ENCODE measurements at places on chromosomes 11 and 22.

DNA sequence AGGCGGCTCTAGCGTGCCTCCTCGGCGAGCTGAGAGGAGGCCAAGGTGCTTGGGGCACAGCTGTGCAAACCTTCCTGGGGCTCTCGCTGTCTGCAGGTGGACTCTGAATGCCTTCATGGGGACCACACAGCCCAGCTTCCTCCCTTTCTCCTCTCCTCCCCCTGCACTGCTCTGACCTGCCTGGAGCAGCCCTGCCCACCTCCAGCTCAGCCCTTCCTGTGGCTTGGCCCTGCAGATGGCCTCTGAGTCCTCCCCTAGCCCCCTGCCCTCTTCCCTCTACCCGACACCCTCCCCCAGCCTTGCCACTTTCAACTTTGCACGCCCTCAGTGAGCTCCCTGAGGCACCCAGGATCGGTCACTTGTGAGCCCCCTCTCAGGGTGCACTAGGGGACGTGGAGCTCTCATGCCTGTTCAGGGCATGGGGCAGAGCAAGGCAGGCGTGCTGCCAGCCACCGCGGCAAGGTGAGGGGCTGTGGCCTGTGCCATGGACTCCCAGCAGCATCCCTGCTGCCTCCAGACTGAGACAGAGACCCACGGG, 31.4 kb downstream of the PPM1F start:
- DNase-seq: no peak

DNA sequence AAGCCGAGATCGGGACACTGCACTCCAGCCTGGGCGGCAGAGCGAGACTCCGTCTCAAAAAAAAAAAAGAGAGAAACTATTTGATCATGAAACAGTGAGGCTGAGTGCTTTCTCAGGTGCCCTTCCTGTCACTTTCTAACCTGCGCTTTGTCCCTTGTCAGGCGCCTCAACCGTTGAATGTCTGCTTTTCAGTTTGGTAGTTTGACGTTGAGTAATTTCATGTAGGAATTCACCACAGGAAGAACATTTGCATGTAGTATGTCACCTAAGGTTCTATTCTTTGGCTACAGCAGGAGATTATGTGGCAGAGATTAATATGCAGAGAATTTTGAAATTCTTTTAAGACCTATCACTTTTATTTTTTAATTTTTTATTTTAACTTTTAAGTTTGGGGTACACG, 57.2 kb downstream of the PPFIA1 start:
- no peak for DNase-seq

GRCh38 chr11:119447664-119448242, 24.8 kb upstream of the THY1 start:
- DNase-seq: no peak

GRCh38 chr11:126039485-126040271, 23.0 kb downstream of the CDON start:
- no peak for DNase-seq

DNA sequence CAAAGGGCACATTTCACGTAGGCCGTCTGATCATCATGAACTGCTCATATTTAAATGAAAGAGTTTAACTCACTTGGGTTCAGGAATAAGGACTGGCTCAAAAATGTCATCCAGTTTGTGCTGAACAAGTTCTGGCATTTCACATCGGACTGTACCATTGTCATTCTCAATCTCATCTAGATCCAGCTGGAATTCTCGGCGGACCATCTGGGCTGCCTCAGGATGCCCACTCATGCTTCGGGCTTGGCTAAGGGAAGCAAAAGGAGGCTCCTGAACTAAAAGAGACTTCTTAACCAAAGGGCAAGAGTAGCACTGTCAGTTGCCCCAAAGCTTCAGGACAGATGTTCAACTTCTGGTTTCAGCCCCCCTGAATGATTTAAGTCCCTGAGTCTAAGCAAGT, 40.2 kb downstream of the F2 start:
- no peak for DNase-seq

DNA sequence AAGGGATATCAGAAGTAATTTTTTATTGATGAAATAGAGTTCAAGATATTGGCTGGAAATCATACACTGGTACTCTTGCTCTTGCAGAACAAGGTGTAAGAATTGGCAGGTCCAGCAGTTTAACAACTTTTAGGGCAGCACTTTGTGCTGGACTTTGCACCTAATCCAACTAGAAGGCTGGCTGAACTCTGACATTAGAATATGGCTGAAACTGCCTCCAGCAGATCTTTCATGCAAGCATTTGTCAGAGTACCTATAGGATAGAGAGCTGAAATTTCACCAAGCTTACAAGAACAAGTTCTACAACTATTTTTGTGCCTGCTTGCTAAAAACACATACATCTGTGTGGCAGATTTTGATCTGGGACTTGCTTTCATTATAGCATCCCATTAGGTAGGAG, 17.2 kb downstream of the HPS5 start:
- DNase-seq: no peak

DNA sequence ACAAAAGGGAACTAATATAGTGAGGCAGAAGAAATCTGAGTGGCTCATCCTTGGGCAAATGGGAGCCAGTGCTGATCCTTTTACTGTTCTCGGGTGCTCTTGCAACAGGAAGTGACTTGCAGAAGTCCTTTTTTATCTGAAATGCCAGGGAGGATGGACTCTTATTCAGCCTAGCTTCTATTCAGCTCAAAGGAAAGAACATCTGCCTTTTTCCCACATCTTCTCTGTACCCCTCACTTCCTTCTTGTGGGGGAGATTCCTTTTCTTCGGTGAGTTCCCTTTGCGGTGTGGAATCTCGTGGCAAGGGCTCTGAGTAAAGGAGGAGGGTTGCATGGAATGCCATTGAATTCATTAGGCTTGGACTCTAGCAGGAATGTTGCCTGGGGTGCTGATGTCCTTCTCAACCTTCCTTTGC, 76.2 kb downstream of the ZBTB16 start:
- peak; percentile 59 for DNase-seq

- no peak for DNase-seq
These were observed 2095.3 kb upstream of the RAG2 start for GRCh38 chr11:38693306-38693705.

GRCh38 chr11:36455658-36456111, 54.4 kb downstream of the TRAF6 start:
- DNase-seq: peak; percentile 98

- no peak for DNase-seq
These were observed 104.7 kb upstream of the OR4B1 start for GRCh38 chr11:48111891-48112290.

GRCh38 chr11:123083623-123084029, 21.7 kb upstream of the HSPA8 start:
- peak; percentile 93 for DNase-seq

DNA sequence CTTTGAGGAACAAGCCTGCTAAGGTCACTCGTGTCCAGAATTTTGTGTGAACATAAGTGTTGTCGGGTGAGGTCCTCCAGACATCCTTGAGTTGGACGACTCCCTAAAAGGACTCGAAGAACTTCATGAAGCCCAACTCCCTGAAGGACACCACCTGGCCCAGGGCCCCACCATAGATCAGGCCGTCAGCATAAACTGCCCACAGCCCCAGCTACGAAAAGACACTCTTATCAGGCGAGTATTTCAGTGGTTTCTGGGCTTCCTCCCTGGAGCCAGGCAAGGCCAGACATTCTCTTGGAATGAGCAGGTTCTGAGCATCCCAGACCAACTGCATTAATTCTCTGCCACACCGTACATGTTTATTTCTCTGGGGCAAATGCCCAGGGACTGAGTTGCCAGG, 170.1 kb downstream of the IGLL1 start:
- no peak for DNase-seq

DNA sequence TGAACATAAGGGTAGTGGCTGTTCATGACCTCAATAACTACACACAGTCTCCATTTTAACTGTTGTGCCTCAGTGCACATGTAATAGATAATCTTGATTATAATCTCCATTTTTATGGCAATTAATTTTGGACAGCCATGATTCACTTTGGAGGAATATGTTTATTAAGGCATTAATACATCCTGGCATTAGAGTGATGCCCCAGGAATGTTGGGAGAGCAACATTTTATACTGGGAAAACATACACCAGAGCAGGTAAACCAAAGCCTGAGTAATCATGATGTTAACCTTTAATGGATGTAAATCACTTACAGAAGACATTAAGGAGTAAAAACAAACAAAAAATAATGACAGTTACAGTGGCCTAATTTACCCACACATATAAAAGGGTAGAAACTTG, 886.3 kb upstream of the RAG2 start:
- DNase-seq: no peak

GRCh38 chr11:6505577-6506240, 8.6 kb downstream of the DNHD1 start:
- DNase-seq: peak; percentile 67

- DNase-seq: no peak
These were observed 921.3 kb downstream of the METTL15 start for GRCh38 chr11:29029452-29029851.

DNA sequence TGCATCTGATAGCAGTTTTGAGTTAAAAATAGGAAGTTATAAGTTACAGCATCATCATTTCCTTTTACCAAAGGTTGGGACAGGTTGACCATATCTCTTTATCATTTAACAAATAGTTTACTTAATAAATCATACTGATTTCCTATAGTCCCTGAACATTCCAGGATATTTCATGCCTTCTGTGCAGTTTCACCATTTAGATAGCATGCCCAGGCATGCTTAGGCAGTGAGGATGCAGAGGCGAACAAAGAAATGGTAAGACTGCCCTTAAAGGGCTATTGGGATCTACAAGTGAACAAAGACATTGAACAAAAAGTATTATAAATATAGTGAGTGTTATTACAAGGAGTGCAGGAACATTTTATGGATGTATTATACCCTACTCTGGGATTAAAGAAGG, 96.4 kb downstream of the PRMT3 start:
- no peak for DNase-seq

GRCh38 chr22:30830907-30831306, 136.2 kb downstream of the OSBP2 start:
- peak; percentile 86 for DNase-seq

DNA sequence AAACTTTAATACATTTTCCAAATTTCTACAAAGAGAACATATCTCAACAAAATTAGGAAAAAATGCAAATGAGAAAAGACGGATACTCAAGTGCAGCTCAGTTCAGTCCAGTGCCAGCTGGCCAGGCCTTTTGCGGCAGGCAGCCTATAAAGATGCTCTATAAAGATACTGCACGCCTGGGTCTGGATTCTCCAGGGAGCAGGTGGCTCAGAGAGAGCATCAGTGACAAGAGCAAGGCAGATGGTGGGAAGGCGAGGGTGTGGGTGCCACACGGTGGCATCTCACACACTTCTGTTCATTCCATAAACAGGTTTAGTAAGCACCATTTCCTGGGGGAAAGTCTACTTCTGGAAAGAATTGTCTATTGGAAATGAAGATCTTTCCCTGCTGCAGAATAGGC, 18.1 kb upstream of the SCN3B start:
- no peak for DNase-seq

- peak; percentile 19 for DNase-seq
These were observed 71.6 kb downstream of the LRP5 start for GRCh38 chr11:68383976-68384501.

DNA sequence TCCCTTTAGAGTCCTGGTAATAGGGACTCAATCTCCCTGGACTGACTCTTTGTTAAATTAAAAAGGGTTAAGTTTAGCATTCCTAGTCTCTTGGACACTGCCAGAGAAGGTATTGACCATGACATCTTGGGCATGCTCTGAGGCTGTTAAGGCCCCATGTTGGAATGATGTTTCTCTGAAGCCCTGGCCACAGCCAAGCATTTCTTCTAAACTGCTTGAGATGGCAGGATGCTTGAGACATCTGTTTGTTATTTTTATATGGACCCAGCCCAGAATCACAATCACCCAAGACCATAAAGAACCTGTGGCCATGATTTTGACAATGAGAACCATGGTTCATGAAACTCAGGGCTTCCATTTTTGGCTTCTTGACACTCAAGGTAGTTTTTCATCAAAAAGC, 5.5 kb upstream of the ANKK1 start:
- no peak for DNase-seq

- DNase-seq: peak; percentile 76
These were observed 28.1 kb upstream of the CD81 start for GRCh38 chr11:2348986-2349385.

DNA sequence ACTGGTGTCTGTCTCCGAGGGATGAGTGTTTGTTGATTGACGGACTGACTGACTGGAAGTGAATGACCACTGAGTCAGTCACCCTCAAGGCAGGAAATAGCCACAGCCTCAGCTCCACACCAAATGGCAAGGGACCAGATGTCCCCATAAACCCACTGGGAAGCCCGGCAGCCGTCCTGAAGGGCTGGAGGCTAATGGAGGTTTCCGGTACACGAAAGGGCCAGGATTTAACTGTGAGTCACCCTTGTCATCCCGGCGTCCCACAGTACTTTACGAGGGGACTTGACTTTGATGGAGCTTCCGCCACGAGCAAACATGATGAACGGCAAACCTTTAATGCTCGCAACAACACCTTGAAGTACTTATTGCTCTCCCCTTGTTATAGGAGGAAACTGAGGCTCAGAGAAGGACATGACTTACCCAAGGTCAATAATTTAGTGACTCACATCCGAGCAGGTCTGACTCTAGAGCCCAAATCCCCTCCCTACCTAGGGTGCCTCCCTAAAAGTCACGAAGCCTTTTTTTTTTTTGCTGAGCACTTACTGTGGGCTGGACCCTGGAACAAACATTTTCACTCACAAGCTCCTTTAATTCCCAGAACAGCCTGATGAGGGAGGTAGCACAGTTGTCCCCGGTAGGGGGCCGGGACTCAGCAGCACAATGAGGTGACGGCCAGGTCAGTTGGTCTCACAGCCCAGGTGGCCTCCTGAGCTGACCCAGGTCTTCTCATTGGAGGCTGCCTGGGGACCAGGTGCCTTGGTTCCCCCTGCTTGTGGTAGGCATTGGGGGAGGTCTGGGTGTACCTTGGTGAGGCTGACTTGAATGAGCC, 25.2 kb upstream of the GCAT start:
- no peak for DNase-seq

- DNase-seq: no peak
These were observed 24.2 kb downstream of the ASPHD2 start for GRCh38 chr22:26453216-26453615.

GRCh38 chr22:35023692-35024363, 42.1 kb upstream of the ISX start:
- DNase-seq: no peak

GRCh38 chr22:20581503-20582170, 74.2 kb downstream of the MED15 start:
- no peak for DNase-seq

DNA sequence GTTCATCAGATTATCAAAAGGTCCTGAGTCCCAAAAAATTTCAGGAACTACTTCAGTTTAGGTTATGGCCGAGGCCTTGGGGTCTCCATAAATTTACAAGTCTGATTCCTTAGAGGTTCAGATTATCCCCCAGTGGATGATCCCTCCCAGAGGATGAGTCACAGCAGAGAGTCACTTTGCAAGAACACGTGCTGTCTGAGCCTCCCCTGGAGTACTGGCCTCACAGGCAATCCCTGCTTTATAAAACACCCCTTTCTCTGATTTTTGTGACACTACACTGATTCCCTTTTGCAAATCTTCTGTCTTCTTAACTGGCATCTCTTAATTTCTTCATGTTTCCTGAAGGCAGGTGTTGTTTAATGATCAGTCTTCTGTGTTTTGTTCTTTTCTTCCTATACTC, 45.3 kb downstream of the CCDC34 start:
- peak; percentile 26 for DNase-seq
